ENCODE measurements at places on chromosomes 7 and 10.
A peak's percentile ranks its signal among the peaks of the same experiment; 100 is the strongest.

- DNase-seq = peak; percentile 77
These were observed 655.9 kb upstream of the IGFBP3 start for GRCh38 chr7:46576950-46577349.

GRCh38 chr7:36062154-36062815, 90.8 kb upstream of the EEPD1 start:
- DNase-seq = peak; percentile 18

GRCh38 chr10:20874261-20874660, 22.9 kb downstream of the NEBL start:
- no peak for DNase-seq

- DNase-seq = peak; percentile 81
These were observed 66.2 kb upstream of the ARID5B start for GRCh38 chr10:61835069-61835945.

DNA sequence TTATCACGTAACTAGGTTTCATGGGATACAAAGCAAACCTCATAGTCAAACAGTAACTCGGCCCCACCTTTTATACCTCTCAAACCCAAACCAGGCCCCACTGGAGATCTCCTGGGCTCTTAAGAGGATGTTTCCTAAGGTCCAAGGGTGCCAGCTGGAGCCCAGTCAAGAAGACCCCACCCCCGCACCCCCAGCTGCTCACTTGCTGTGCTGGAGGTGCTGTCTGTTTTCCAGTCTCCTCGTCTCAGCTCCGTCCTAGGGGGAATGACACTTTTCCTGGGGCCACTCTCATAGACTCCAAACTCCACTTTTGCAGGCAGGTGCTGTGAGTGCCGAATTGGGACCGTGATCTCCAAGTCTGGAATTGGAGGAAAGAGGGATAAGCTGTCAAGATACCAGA, 22.7 kb upstream of the TM9SF3 start:
- no peak for DNase-seq

GRCh38 chr7:127667017-127667670, 15.2 kb downstream of the SND1 start:
- peak; percentile 84 for DNase-seq

GRCh38 chr7:150722431-150722931, 6.1 kb downstream of the GIMAP1 start:
- DNase-seq = no peak

DNA sequence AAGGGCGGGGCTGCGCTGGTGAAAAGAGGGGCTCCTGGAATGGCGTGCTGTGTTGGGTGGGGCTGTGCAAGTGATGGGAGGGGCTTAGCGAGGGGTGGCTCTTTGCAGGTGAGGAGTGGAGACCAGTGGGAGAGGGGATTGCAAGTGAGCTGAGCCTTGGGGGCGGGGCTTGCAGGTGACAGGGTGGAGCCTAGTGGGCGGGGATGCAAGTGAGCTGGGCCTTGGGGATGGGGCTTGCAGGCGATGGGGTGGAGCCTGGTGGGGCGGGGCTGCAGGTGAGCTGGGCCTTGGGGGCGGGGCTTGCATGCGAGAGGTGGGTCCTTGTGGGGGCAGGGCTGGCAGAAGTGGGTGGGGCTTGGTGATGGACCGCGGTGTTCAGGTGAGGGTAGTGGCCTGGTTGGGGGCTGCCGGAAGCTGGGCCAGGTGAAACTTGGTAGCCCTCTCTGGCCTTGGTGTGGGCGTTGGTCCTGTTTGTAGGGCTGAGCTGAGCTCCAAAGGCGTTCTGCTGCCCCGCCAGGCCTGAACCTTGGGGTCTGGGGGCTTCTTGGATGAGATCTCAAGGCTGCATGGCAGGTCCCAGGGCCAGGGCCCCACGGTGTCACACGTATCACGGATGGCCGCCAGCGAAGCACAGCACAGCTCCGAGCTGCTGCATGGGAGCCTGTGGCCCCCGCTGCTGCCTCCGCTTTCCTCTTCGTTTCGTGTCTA, 743 bp upstream of the PITRM1 start:
- no peak for DNase-seq

DNA sequence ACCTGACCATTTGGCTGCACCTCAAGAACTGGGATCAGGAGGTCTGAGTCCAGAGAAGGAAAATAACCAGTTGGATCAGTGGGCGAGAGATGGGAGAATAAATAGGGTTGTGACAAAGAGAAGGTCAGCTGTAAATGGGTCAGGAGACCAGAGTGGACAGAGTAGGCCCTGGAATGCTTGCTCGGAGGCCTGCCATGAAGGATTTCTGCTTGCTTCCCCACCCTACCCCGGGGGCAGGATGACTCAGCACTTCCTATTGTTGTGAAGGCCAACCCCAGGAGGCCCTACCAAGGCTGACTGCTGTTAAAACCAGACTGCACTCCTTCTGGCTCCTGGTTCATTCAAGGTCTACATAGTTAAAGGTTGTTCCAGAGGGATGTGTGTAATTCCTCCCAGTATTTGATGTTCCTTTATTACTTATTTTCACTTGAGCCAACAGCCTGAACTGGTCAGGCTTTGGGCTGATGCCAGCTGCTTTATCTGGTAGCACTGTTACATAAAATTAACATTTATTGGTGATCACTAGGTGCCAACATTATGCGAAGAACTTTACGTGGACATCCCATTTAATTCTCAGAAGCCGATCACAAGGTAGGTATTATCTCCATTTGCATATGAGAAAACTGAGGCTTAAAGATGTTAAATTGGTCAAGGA, 27.3 kb upstream of the IFRD1 start:
- DNase-seq = peak; percentile 84

GRCh38 chr10:73296946-73297345, 44.5 kb upstream of the MRPS16 start:
- no peak for DNase-seq

GRCh38 chr7:114973147-114973546, 51.3 kb downstream of the MDFIC start:
- peak; percentile 62 for DNase-seq

DNA sequence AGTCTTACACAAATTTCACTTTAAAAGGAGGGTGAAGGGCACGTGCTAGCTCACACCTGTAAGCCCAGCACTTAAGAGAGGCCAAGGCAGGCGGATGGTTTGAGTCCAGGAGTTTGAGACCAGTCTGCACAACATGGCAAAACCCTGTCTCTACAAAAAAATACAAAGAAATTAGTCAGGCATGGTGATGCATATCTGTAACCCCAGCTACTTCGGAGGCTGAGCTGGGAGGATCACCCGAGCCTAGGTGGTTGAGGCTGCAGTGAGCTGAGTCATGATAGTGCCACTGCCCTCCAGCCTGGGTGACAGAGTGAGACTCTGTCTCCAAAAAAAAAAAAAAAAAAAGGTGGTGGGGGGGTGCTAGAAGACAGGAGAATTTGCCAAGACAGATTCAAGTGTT, 237.3 kb upstream of the KLF14 start:
- DNase-seq = no peak

- peak; percentile 31 for DNase-seq
These were observed 22.4 kb upstream of the CYTH3 start for GRCh38 chr7:6294839-6295238.

- DNase-seq = no peak
These were observed 95.3 kb downstream of the ZNRF2 start for GRCh38 chr7:30379741-30380140.

- no peak for DNase-seq
These were observed 14.5 kb downstream of the VWC2 start for GRCh38 chr7:49787980-49788379.

DNA sequence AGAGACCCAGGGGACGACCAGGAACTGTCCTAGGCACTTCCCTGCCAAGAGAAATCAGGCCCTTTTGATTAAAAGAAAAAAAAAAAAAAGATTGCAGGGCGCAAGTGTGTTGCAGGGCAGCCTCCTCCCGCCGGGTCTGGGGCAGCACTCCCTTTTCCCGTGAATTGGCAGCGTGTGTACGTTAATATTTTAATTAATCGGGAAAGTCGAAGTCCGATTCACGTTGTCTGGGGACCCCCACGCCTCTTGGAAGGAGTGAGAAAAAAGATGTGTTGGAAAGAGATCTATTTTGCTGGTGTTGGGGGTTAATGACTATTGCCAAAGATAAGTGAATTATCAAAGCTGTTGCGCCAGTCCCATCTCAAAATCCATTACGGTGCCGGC, 1.3 kb upstream of the EBF3 start:
- DNase-seq = no peak

GRCh38 chr10:86170255-86171108, 196.1 kb downstream of the GRID1 start:
- DNase-seq = no peak

- DNase-seq = no peak
These were observed 153.5 kb downstream of the RNF216 start for GRCh38 chr7:5627745-5628547.
